ENCODE measurements at places on chromosomes 16 and 17.

- no peak for DNase-seq
These were observed at the start of gene ANKRD13B for GRCh38 chr17:29592850-29593551. ANKRD13B (plus strand) TSS chr17:29593132; CDS start chr17:29593622, 490 bp downstream.

DNA sequence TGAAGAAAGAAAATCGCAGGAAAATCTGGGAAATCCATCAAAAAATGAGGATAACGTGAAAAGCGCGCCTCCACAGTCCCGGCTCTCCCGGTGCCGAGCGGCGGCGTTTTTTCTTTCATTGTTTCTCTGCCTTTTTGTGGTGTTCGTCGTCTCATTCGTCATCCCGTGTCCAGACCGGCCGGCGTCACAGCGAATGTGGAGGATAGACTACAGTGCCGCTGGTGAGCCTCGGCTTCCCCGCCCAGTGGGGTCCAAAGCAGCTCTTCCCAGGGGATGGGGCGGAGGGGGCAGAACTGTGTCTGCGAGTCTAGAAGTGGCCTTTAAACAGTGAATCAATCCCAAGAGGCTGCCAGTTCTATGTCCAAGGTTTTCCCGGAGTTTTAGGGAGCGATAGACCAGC lies 19.8 kb downstream of the FAM234A start:
- DNase-seq, result no peak

- DNase-seq, result peak; percentile 78
These were observed 55.4 kb downstream of the TNRC6C start for GRCh38 chr17:78013683-78014467.

DNA sequence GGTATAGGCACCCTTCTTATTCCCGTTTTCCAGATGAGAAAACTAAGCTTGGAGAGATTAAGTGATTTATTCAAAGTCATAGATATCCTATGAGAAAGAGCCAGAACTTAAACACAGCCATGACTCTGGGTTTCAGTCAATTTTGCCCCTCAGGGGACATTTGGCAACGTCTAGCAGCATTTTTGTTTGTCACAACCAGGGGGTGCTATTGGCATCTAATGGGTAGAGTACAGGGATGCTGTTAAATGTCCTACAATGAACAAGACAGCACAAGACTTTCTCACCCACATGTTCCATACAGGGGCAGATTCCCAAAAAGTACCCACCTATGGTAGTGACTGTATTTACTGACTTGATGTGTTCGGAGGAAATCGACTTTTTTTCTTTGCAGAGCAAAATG lies 4.8 kb upstream of the SHISA9 start:
- DNase-seq, result no peak

- DNase-seq, result no peak
These were observed 662.0 kb downstream of the WWOX start for GRCh38 chr16:78761427-78761826.

Measured in ureter (tissue), 1 donor.